ENCODE measurements at places on chromosomes 16 and 17. TPM values are rescaled to one million over a fixed set of nuclear protein-coding genes. Genes with fewer than 3 reads are reported as not detected.

DGKE gene
- 5.2 TPM for total RNA-seq

MMD gene
- 10.0 TPM for total RNA-seq

TBC1D3K gene
- not detected for total RNA-seq

MEOX1 gene
- 13.8 TPM for total RNA-seq

DNA sequence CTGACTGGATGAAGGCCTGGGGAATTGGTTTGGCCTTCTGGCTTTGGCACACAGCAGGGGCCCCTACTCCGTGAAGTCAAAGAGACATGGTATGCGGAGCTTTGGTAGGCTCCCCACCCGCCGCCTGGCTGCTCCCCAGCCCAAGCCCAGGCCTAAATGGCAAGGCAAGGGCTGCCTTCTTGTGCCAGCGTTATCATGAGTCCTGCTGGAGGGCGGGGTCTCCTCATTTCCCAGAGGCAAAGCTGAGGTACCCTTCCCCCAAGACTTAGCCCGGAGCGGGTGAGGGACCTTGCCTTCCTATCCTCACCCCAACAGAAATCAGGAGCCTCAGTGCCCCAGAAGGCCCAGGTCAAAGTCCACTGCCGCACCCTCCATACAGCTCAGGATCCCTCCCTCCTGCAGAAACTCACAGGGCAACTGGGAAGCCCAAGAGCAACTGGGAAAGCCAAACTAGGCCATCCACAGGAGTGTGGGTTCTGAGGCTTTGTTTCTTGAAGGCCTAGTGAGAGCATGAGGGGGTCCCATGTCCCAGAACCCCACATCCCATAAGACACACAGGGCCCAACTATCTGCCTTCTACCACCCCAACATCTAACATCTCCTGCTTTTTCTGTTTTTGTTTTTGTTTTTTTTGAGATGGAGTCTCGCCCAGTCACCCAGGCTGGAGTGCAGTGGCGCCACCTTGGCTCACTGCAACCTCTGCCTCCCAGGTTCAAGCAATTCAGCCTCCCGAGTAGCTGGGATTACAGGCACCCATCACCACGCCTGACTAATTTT is 9.3 kb downstream of the PGAP3 start:
- peak overlapping the region; percentile 90 for H3K27ac ChIP-seq
- no peak overlapping the region for H3K4me3 ChIP-seq
- H3K4me1 ChIP-seq, result peaks cover 63% of the 10 kb centered on the region
- no peak for DNase-seq
- peaks cover 20% of the 10 kb centered on the region for H3K36me3 ChIP-seq

DNA sequence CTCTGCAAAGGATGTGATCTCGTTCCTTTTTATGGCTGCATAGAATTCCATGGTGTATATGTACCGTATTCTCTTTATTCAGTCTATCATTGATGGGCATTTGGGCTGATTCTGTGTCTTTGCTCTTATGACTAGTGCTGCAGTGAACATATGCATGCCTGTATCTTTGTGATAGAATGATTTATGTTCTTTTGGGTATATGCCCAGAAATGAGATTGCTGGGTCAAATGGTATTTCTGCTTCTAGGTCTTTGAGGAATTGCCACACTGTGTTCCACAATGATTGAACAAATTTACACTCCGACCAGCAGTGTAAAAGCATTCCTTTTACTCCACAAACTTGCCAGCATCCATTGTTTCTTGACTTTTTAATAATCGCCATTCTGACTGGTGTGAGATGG is 60.2 kb upstream of the ADORA2B start:
- H3K4me1 ChIP-seq, result peaks cover 5% of the 10 kb centered on the region
- H3K36me3 ChIP-seq, result no peaks in the 10 kb centered on the region
- no peak for DNase-seq
- no peaks in the 10 kb centered on the region for H3K27me3 ChIP-seq
- H3K27ac ChIP-seq, result no peak overlapping the region

DNA sequence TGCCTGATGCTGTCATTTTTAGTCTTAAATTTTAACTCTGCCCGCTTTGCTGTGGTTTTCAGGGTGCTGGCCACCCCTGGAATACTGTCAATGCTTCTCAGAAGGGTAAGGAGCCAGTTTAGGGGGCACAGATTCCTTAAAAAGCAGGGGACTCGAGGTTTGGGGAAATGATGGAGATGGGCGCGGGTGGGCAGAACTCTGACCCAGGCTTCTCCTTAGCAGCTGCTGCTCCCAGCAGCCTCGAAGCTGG is 23.7 kb downstream of the STAT5A start:
- no peak overlapping the region for H3K4me3 ChIP-seq
- peak overlapping the region; percentile 97 for H3K27ac ChIP-seq
- DNase-seq, result no peak
- peaks cover 32% of the 10 kb centered on the region for H3K4me1 ChIP-seq
- H3K27me3 ChIP-seq, result no peaks in the 10 kb centered on the region
- peaks cover 61% of the 10 kb centered on the region for H3K36me3 ChIP-seq

GRCh38 chr16:695355-696089 is 5.3 kb upstream of the WDR24 start:
- H3K36me3 ChIP-seq, result no peaks in the 10 kb centered on the region
- peaks cover 84% of the 10 kb centered on the region for H3K27me3 ChIP-seq
- no peak for DNase-seq
- no peak overlapping the region for H3K27ac ChIP-seq
- H3K4me3 ChIP-seq, result no peak overlapping the region

- DNase-seq, result peak; percentile 57
- no peaks in the 10 kb centered on the region for H3K4me1 ChIP-seq
- H3K27ac ChIP-seq, result no peak overlapping the region
- H3K36me3 ChIP-seq, result peaks cover 71% of the 10 kb centered on the region
- H3K27me3 ChIP-seq, result no peaks in the 10 kb centered on the region
Measured at GRCh38 chr17:47663912-47664623, 14.3 kb downstream of the KPNB1 start.

DNA sequence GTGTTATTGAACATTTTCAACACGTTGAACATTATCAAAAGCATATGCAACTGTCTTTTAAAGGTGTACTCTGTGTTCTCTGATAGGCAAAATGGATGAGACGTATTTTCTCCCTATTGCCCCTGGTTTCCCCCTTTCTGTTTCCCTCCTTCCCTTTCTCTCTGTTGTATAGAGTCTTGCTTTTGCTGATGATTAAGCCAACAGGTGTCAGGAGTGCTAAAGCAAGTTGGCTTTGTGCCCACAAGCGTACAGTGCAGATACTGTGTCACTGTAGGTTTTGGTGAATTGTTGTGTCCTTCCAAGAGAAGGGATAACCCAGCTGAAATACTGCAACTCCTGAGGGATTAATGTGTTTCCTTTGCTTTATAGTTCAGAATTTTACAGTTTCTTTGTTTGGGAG is 74.4 kb downstream of the COX10 start:
- peak; percentile 59 for DNase-seq
- no peak overlapping the region for H3K27ac ChIP-seq
- H3K4me1 ChIP-seq, result peaks cover 4% of the 10 kb centered on the region

DNA sequence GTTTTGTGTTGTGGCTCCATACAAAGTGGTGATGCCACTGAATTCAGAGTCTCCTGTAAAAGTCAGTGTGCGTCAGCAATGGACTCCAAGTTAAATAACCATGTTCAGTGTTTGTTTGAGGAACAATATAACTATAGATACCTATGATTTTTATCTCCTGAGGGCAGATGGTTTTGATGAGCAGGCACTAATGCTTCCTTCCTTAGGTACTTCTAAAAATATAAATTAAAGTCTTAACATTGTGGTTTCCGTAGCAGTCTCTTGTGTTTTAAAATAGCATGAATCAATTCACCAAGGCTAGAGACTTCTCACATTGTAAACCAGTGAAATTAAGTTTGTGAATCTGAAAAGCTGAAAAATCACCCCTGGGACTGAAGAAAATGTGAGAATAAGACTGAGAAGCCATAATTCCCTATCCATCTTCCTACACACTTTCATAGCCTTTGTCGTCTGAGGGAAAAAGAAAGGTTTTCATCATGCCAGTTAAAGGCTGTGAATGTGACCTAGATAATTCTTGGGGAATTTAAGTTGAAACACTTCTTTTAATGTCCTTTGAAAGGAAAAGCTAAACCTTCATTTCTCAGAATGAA is 1502.9 kb downstream of the CDH11 start:
- no peak overlapping the region for H3K27ac ChIP-seq
- no peaks in the 10 kb centered on the region for H3K27me3 ChIP-seq
- DNase-seq, result no peak
- H3K4me1 ChIP-seq, result no peaks in the 10 kb centered on the region
- no peak overlapping the region for H3K4me3 ChIP-seq

DNA sequence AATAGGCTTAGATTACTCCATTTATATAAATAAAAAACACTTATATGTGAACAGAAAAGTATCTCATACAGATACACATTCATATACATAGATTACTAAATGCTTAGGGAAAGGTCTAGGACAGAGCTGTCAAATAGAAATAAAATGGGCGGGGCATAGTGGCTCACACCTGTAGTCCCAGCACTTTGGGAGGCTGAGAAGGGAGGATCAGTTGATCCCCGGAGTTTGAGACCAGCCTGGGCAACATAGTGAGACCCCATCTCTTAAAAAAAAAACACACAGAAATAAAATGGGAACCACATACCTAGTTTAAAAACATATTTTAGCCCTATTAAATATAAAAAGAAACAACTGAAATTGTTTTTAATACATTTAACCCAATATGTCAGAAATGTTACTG is 58.9 kb downstream of the CFDP1 start:
- no peaks in the 10 kb centered on the region for H3K27me3 ChIP-seq
- H3K36me3 ChIP-seq, result peaks cover 4% of the 10 kb centered on the region
- H3K4me1 ChIP-seq, result no peaks in the 10 kb centered on the region
- H3K4me3 ChIP-seq, result no peak overlapping the region

- H3K27ac ChIP-seq, result no peak overlapping the region
- peaks cover 26% of the 10 kb centered on the region for H3K4me1 ChIP-seq
- H3K36me3 ChIP-seq, result no peaks in the 10 kb centered on the region
- no peak overlapping the region for H3K4me3 ChIP-seq
- H3K27me3 ChIP-seq, result peaks cover 4% of the 10 kb centered on the region
Measured at GRCh38 chr16:83954577-83955016, 1.6 kb downstream of the OSGIN1 start.

GRCh38 chr17:83024218-83024971 is 55.0 kb upstream of the METRNL start:
- peaks cover 17% of the 10 kb centered on the region for H3K36me3 ChIP-seq
- no peak for DNase-seq
- H3K4me1 ChIP-seq, result no peaks in the 10 kb centered on the region

DNA sequence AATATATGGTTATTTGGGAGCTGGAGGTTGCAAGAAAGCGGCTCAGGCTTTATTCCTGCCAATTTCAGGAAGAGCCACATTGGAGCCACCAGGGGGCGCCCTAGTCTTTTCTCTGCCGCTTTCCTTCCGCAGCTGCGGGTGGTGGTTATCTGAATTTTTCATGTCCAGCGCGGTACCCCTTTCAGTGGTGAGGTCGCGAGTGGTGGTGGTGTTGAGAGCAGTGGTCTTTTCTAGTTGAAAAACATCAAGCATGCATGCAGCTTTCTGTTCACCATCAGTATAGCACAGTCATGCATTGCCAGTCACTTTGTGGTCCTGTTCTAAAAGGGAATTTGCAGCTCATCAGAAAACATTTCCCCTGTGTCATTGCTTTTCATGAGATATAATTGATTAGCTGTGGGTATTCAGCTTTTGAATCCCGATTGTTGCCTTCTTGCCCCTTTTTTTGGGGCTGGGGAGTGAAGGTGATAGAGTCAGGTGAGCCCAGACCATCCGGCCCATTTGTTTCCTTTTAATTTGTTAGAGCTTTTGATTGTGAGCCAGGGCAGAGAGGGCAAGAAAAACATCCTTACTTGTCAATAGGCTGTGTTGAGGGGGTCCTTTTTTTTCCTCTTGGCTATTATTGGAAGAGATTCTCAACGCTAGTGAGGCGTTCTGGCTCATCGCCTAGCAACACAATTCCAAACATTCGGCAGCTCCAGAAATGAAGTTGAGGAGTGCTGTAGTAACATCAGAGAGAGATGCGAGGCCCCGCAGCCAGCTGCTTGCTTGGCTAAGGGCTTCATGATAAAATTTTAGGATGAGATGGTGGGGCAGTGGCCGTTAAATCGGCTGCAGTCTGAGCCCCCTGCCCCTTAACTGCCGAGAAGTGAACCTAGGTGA is 119.0 kb downstream of the SNX29 start:
- H3K4me3 ChIP-seq, result peak overlapping the region; percentile 24
- peaks cover 50% of the 10 kb centered on the region for H3K4me1 ChIP-seq
- H3K27me3 ChIP-seq, result no peaks in the 10 kb centered on the region
- DNase-seq, result peak; percentile 95

DNA sequence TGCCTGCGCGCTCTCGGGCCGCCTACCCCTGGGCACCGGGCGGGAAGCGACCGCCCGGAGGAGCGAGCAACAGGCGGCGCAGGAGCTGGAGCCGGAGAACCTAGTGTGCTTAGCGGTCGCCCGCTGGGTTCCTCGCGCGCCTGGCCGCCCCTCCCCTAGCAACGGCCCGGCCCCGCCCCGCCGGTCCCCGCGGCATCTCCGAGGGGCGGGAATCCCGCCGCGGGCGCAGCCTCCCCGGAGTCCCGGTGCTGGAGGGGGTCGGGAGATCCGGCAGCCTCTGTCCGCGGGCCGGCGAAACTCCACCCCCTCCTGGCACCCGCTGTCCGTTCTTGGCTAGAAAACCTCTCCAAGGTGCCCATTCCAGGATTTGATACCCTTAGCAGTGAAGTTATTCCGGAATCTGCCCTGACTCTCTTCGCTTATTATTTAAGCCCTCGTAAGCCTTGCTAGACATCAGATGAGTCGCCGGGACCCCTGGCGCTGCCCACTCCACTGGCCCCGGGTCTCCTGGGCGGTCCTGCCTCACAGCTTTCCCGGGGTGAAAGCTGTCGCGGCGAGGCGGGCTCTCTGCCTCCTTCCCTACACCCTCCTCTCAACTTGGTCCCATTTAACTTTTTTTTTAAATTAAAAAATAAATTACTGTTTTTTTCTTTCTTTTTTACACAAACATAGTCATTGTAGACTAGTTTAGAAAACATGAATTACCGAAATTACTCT is at the start of gene RPRML:
Gene RPRML, minus strand, starts transcription at position 107 of the 717 bp plus-strand sequence. CDS start 246 bp downstream, outside the sequence.
- DNase-seq, result peak; percentile 41
- H3K27ac ChIP-seq, result no peak within 1 kb of the TSS
- no peaks in the 10 kb centered on the region for H3K36me3 ChIP-seq
- peaks cover 49% of the 10 kb centered on the region for H3K27me3 ChIP-seq
- peak within 1 kb of the TSS; percentile 28 for H3K4me3 ChIP-seq

DNA sequence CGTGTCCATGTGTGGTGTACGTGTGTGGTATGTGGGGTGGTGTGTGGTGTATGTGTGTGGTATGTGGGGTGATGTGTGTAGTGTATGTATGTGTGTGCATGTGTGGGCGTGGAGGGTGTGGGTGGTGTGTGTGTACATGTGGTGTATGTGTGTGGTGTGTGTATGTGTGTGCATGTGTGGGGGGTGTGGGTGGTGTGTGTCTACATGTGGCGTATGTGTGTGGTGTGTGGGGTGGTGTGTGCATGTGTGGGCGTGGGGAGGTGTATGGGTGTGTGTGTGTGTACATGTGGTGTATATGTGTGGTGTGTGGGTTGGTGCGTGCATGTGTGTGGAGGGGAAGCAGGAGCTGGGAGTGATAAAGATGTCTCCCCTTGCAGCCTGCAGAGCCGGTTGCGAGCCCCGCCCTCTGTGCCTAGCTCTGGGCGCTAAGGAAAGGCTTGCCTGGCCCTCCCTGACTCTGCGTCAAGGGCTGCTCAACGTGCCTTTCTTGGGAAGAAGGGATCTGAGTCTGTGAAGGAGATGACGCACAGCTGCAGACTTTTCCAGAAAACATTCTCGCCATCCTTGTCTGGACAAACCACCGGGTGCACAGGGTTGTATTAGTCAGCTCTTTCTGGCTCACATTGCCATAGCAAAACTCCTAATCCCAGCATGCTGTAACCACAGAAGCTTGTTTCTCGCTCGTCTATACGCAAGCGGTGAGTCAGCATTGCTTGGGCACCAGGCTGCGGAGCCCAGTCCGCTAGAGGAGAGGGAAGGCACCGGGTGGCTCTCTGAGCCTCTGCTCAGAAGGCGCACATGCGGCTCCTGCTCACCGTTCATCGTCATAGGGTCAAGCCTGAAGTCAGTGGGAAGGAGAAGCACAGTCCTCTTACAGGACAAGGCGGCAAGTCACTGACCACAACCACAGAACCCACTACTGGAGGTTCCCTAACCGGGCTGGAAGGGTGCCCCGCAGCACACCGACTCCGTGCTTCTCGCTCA is 2.0 kb upstream of the CD300H start:
- no peak overlapping the region for H3K27ac ChIP-seq
- DNase-seq, result peak; percentile 63
- peaks cover 16% of the 10 kb centered on the region for H3K27me3 ChIP-seq
